Endothelial cell of coronary artery (primary cell): ENCODE measurements at places on chromosomes 12 and 14. TPM values are rescaled to one million over a fixed set of nuclear protein-coding genes. Genes with fewer than 3 reads are reported as not detected.

EMC9 gene
- 23.2 and 23.7 TPM in 2 replicates for total RNA-seq

DENND5B gene
- 4.1 and 8.4 TPM in 2 replicates for total RNA-seq

PLEKHG3 gene
- 3.6 and 5.2 TPM in 2 replicates for total RNA-seq

TESPA1 gene
- not detected in 2 replicates for total RNA-seq

TCL1A gene
- not detected in 2 replicates for total RNA-seq

NELL2 gene
- 0.18 TPM in 1 of 2 replicates, not detected in the other for total RNA-seq

STK38L gene
- 31.1 and 41.8 TPM in 2 replicates for total RNA-seq

SLC7A8 gene
- 0.63 TPM in 1 of 2 replicates, not detected in the other for total RNA-seq

GSG1 gene
- 0.09 TPM in 1 of 2 replicates, not detected in the other for total RNA-seq

SPTLC2 gene
- total RNA-seq = 37.7 and 41.8 TPM in 2 replicates

CLEC2A gene
- total RNA-seq = not detected in 2 replicates

C3AR1 gene
- total RNA-seq = 0.09 and 0.28 TPM in 2 replicates

INHBE gene
- total RNA-seq = not detected in 2 replicates

DPY19L2 gene
- total RNA-seq = 2.4 and 2.5 TPM in 2 replicates

GPRC5A gene
- total RNA-seq = 13.3 and 36.0 TPM in 2 replicates

OTOGL gene
- 1.4 and 1.9 TPM in 2 replicates for total RNA-seq

PPM1H gene
- 3.0 and 3.8 TPM in 2 replicates for total RNA-seq

MRPL51 gene
- total RNA-seq = 132 and 161 TPM in 2 replicates

MYF5 gene
- not detected in 2 replicates for total RNA-seq

A2M gene
- total RNA-seq = 15.2 and 31.1 TPM in 2 replicates

MYBPC1 gene
- total RNA-seq = not detected in 2 replicates

CD9 gene
- 800 and 1,308 TPM in 2 replicates for total RNA-seq

BMP4 gene
- 28.3 and 62.3 TPM in 2 replicates for total RNA-seq

BEGAIN gene
- under 0.01 TPM in 1 of 2 replicates, not detected in the other for total RNA-seq

PTGDR gene
- not detected in 2 replicates for total RNA-seq

KRT4 gene
- total RNA-seq = not detected in 2 replicates

GLI1 gene
- 0.45 TPM in 1 of 2 replicates, not detected in the other for total RNA-seq

TMEM119 gene
- under 0.01 and 0.27 TPM in 2 replicates for total RNA-seq

PRPH gene
- total RNA-seq = 0.19 and 0.36 TPM in 2 replicates

TC2N gene
- under 0.01 TPM in 1 of 2 replicates, not detected in the other for total RNA-seq

EPS8 gene
- 15.7 and 80.9 TPM in 2 replicates for total RNA-seq

FOXG1 gene
- total RNA-seq = under 0.01 TPM in 1 of 2 replicates, not detected in the other

MMP17 gene
- total RNA-seq = 4.4 and 16.4 TPM in 2 replicates

KRT7 gene
- 1,160 and 1,591 TPM in 2 replicates for total RNA-seq

ARMH4 gene
- total RNA-seq = 1.0 and 3.7 TPM in 2 replicates

ESRRB gene
- not detected in 2 replicates for total RNA-seq
